T follicular helper cell (primary cell): ENCODE measurements at places on chromosomes 5 and 9.

- peak; percentile 41 for DNase-seq
Measured at GRCh38 chr5:132419502-132420468, 50.3 kb downstream of the SLC22A5 start.

DNA sequence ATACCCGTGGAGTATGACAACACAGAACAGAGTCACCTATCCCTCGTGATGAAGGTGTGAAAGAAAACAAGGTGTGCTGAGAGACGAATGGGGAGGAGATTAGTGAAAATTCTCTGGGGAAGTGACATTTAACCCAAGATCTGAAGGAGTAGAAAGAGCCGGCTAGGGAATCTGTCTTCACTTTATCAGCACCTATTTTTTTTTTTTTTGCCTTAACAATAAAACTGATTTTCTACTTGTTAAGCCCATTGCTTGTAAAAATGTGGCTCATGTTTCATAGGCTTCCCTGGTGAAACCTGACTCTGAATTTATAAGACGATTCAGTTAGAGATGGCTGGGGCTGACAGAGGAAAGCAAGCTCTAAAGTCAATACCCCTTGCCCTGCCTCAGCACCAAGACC lies 322.6 kb upstream of the MSX2 start:
- DNase-seq: no peak

DNA sequence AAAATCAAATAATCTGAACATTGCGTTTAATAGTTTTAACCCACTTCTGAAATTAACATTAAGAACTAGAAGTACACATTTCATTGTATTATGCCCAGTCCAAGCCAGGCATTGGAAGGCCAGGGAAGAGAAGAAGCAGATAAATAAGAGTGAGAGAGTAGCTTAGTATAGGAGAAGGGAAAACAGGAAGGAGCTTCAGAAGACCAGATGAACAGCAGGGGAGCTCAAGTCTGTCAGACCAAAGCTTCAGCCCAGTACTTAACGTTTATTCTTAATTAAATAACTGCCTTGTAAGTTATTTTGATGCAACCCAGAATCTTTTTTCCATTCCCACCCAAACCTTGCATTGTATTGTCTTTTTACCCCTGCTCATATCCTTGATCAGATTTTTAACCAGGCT lies 11.5 kb upstream of the FAM120AOS start:
- DNase-seq: no peak

DNA sequence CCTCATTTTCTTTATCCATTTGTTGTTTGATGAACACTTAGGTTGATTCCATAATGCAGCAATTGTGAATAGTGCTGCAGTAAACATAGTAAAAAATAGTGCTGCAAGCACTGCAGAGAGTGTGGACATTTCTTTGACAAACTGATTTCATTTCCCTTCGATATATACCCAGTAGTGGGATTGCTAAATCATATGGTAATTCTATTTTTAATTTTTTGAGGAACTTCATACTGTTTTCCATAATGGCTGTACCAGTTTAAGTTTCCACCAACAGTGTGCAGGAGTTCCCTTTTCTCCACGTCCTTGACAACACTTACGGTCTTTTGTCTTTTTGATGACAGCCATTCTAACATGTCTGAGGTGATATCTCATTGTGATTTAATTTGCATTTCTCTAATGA lies 138.2 kb upstream of the PLPPR1 start:
- no peak for DNase-seq

- no peak for DNase-seq
Measured at GRCh38 chr9:96085491-96086143, 210.1 kb downstream of the ERCC6L2 start.

GRCh38 chr5:109563739-109564138 lies 126.0 kb upstream of the MAN2A1 start:
- no peak for DNase-seq

- peak; percentile 12 for DNase-seq
Measured at GRCh38 chr9:133463234-133463863, 3.6 kb downstream of the CACFD1 start.

DNA sequence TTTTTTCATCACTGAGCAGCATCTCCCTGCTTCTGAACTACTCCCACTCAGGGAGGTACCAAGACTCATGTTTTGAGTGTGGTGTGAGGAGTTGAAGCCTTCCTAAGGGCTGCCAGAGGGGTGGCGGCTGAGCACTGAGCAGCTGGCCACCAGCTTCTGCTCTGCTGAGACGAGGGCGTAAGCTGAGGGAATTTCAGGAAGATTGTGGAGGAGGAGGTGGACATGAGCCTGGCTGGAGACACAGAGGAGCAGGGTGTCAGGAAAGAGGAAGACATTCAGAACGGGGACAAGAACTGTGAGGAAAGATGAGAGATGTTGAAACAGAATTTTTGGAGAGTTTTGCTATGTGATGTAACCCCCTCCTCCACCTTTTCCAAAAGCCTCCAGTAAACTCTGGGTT lies 7.8 kb downstream of the LCP2 start:
- no peak for DNase-seq

DNA sequence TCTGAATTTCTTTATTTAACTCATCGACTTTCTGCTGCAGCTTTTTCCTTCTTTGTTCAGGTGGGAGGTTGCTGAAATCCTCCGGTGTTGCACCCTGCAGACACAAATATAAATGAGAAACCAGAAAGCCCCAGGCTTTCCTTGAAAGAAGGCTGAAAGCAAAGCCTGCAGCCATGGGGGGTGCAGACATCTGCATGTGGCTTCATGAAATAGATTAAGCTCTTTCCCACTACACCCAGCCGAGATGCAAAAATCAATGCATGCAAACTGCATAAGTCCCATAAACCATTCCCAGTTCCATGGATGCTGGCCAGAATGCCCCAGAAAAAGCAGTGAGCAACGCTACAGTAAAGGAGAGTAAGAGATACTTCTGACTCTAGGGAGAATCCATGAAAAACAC lies 73.6 kb downstream of the USP20 start:
- no peak for DNase-seq

DNA sequence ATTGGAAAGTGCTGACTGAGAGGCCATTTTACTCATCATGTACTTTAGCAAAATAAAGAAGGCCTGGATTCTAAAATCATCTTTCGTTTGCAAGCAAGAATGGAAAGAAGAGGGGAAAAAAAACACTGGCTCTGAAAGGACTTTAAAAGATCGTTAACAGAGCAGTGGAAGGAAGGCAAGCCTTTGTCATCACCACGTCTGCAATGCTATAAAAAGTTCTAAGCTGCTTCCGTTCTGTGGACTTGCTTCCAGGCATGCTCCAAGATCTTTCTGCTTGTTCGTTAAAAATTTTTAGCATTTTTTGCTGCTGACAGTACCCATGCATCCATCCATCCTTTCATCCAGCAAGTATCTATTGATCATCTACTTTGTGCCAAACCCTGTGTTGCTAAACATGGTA lies 226.5 kb downstream of the GABBR2 start:
- no peak for DNase-seq

DNA sequence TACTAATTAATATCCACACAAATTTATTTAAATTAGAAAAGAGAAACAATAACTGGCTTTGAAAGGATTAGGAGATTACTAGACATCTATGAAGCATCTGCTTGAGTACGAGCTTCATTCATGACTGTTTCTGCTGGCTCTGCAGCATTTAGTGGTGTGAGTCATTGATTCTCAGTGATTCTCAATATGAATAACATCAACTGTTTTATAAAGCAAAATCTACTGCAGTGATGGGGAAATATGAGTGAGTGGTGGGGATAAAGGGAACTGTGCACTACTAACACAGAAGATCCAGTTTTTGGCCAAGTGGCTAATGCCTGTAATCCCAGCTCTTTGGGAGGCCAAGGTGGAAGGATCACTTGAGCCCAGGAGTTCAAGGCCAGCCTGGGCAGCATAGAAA lies 8.4 kb downstream of the FNBP1 start:
- DNase-seq: no peak

DNA sequence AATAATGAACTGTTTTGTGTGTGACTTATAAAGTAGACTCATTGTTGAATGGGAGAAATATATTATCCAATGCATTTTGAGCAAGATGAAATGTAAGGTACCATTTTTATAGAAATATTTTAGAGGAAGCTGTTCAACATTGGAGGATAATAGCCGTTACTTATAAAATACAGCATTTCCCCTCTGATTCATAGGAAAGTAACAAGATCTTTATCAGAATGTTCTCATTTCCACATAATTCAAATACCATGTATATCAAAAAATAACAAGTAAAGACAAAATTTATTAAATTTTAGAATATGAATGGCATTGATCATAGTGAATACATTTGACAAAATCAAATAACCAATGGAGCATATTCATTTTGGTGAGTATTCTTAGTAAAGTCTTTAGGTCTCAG lies 346.7 kb upstream of the PTGER4 start:
- DNase-seq: no peak

DNA sequence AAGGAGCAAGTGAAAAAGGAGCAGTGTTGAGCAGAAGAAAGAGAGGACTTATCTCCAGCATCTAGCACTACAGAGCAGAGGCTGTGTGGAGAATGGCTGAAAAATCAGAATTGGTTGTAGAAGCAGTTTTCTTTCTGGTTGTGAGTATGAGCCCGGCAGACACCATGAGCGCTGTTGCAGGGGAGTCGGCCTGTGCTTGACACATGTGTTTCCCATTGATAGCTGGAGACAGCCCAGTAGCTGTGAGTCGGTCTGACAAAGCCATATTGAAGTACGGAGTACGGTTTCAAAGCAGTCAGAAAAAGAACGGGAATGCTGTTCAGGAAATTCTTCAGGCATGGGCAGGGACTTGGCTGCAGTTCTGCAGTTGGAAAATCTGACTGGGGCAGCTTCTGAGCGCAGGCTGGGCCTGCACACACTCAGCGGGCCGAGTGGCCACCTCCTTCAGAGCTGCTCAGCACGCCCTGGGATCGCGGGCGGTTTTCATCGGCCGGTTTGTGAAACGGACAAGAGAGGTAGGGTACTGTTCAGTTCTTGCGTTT lies at the start of gene SGCD:
Gene SGCD, plus strand, starts transcription at position 447 of the 542 bp plus-strand sequence.
- no peak for DNase-seq

DNA sequence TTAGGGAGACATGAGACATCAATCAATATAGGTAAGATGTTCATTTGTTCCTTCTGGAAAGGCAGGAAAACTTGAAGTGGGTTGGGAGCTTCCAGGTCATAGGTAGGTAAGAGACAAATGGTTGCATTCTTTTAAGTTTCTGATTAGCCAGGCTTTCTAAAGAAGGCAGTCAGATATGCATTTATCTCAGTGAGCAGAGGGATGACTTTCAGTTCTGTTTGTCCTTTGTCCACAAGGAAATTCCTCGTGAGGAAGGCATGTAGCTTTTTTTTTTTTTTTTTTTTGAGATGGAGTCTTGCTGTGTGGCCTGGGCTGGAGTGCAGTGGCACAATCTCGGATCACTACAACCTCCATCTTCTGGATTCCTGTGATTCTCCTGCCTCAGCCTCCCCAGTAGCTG lies 155.3 kb upstream of the ABCA1 start:
- DNase-seq: no peak

GRCh38 chr5:170357955-170358444 lies 31.2 kb downstream of the KCNMB1 start:
- DNase-seq: no peak

DNA sequence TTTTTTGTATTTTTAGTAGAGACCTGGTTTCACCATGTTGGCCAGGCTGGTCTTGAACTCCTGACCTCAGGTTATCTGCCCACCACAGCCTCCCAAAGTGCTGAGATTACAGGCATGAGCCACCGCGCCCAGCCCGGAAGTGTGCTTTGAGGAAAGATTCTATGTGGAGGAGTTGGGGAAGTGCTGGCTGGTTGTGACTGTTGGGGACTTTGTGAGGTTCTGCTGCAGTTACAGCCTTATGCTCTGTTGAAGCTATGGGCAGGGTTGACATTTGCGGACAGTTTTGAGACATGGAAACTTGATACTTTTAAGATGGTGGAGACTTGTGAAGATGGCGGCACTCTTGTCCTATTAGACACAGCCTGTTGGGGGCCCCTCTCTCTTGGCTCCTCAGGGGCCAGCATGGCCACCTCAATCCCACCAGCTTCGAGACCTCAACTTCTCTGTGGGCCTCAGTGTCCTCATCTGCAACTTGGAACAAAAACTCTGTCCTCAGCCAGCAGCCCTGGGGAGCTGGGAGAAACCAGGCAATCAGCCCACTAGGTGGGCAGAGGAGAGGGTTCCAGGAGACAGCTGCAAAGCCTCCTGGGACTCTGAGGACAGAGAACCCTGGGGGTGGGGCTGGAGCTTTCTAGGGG lies 24.9 kb downstream of the C9orf50 start:
- DNase-seq: no peak

GRCh38 chr9:133351908-133352634 lies 4.1 kb downstream of the RPL7A start:
- no peak for DNase-seq

DNA sequence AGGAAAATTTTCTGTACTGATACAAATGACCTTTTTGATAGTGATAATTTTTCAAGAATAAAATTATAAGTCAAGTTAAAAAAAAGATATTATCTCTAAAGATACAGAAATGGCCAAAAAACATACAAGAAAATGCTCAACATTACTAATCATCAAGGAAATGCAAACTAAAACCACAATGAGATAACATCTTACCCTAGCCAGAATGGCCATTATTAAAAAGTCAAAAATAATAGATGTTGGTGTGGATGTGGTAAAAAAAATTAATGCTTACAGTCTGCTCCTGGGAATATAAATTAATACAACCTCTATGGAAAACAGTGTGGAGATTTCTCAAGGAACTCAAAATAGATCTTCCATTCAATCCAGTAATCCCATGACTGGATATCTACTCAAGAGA lies 22.9 kb upstream of the PTGER4 start:
- DNase-seq: no peak

- no peak for DNase-seq
Measured at GRCh38 chr9:86519066-86519615, 164.9 kb upstream of the TUT7 start.

GRCh38 chr5:74035521-74035937 lies 409.5 kb downstream of the ARHGEF28 start:
- DNase-seq: no peak

DNA sequence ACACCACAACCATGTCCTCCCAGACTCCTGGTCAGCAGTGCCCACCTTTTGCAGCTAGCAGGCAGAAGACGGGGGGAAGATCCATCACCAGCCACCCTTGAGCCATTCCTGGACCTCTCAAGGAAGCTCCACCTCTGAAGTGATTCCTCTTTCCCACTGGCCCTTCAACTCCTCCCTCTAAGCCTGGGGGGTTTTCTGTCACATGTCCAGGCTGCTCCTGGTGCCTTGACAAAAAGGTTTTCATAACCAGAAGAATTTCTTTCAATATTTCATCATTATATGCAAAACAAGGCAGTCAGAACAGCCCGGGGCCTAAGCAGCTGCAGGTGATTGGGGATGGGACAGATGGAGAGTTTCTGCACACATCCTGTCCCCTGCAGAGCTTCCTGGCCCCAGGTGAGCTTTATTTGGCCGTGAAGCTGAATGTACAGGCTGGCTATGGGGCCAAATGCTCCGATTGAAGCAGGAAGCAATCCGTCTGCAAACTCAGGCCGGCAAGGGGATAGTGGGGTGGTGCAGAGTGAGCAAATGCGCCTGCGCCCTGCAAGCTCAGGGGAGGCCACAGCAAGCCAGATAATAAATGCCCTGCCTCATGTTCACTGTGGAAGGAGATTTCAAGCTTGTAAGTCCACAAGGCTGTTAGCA lies 173.5 kb downstream of the C5orf15 start:
- DNase-seq: no peak

DNA sequence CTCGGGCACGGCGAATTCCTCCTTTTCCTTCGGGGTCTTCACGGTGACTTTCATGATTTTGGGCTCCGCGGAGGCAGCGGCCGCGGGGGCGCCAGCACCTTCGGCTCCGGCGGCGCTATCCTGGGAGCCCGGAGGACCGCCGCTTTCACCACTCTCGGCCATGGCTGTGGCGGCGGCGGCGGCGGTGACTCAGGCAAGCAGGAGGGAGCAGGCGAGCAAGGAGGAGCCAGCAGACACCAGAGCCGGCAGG lies 315 bp downstream of the UBQLN1 start:
- DNase-seq: no peak
